ENCODE measurements at places on chromosomes 5 and 9.
A peak's percentile ranks its signal among the peaks of the same experiment; 100 is the strongest.

DNA sequence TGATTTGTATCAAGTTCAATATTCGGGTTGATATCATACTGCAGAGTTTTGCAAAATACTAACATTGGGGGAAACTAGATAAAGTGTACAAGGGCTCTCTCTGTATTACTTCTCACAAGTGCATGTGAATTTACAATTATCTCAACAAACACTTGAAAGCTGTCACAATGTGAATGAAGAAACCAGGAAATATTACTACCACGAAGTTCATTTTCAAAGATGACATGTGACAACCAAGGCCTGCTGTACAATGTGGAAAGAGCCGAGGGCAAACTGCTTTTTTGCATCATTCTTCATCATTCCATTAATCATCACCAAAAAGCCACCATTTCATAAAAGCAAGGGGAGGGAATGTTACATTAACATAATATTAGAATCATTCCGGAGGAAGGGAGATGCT, 310.0 kb downstream of the GLIS3 start:
- no peak for DNase-seq

DNA sequence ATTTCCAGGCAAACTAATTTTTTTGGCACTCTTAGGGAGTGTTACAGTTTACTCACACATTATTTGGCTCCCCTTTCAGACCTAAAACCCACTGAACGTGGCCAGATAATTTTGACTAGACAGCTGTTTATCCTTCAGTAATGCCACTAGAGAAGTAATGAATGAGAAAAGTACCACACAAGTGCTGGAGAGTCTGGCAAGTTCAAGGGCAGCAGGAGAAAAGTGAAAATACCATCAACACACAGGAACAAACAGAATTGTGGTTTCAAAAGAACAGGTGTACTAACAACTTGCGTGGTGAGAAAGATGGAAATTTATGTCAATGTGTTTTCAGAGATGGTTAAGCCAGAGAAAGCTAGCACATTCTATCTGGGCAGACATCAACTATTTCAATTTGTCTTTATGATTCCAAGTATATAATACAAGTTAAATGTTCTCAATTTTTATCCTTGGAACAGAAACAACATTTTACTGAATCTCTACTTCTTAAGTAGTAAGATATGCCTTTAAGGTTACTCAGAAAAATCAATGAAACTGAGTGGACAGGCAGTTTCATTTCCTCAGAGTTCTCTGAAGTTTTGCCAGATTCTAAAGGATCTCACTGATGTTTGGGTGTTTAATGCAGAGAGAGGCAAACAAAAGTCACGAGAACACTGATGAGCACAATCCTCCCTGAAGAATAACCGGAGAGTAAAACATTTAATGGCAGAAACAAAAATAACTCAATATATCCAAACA, 91.0 kb downstream of the ARSB start:
- no peak for DNase-seq

- peak; percentile 18 for DNase-seq
These were observed 285.4 kb downstream of the TMEM232 start for GRCh38 chr5:110441035-110441434.

GRCh38 chr5:56286015-56286884, 53.1 kb upstream of the ANKRD55 start:
- DNase-seq: no peak

- no peak for DNase-seq
These were observed 27.8 kb downstream of the PCDHGC5 start for GRCh38 chr5:141516672-141517025.

DNA sequence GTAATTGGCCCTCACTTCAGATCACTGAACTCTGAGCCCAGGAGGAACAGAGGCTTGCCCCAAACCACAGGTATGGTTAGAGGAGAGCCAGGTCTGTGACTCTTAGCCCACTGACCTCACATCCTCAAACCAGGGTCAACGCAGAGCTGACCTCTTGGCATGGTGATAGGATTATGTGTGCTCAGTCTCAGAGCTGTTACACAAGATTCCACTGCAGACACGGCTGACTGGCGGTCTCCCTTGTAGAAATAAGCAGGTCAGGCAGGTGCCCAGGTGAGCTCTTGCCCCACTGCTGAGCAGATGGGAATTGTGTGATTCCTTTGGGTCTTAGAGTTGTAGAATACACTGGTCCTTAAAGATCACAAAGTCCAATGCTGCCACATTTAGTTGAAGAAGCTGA, 66.0 kb upstream of the PITX1 start:
- DNase-seq: no peak

- no peak for DNase-seq
These were observed 83.2 kb downstream of the CDH18 start for GRCh38 chr5:19904766-19905165.

DNA sequence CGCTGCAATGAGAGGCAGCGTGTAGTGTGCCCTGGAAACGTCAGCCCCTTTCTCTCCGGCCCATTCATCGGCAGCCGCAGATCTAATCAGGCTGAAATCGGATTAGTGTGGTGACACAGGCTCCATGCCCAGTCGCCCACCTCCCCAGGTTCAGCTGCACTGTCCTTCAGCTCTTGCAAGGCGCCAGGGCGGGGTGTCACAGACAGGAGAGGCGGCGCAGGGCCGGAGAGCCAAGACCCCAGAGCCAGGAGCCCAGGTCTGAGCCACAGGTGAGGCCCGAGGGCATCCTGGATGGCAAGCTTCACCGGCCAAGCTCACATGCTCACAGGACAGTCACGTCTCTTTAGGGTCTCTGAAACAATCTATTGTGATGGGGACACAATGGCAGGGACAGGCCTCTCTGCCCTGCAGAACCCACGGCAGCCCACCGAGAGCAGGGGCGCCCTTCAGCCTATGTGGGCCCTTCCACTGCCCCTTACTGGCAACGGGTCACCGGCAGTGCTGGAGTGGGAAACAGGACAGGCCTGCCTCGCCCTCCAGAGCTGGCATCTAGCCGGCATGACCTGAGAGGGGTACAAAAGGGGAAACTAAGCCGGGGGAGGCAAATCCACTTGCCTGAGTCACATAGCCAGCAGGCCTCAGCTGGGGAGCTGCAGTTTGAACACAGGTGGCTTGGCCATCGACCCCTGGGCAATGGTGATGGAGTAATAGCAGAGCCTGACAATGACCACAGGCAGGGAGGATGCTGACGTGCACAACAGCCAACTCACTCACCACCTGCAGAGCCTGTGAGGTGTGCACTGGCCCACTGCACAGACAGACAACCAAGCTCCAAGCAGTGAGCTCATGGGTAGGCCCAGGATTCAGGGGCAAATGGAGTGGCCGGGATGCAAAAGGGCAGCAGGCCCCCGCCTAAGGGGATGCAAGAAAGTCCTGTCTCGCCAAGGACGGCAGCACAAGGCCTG, 48.1 kb downstream of the VAV2 start:
- no peak for DNase-seq

DNA sequence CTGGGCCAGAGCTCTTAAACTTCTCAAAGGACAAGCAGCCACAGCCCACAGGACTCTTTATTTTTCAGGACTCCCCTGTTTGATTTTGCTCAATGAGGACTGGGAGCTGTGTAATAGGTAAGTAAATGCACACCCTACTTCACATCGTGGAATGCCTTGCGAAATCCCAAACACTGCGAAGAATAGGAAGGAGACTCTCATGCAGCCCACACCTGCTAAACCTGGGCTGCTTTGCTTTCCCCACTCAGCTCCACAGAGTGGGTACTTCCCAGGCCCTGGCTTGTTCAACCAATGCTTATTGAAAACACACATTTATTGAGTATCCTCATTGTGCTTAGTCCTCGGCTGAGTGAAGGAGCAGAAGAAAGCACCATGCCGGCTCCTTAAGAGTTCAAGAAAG, 103.3 kb upstream of the FSTL4 start:
- no peak for DNase-seq

GRCh38 chr9:114969269-114969668, 38.9 kb upstream of the TNFSF8 start:
- no peak for DNase-seq

DNA sequence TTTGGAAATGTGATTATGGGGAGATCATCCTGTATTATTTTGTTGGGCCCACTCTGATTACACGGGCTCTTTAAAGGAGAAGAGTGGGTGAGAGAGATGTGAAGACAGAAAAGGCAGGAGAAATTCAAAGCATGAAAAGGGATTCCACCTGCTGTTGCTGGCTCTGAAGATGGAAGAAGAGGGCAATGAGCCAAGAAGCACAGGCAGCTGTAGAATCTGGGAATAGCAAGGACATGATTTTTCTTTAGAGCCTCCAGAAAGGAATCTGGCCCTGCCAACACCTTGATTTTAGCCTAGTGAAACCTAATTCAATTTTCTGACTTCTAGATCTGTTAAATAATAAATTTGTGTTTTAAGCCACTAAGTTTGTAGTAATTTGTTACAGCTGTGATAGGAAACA, 11.3 kb downstream of the C9 start:
- no peak for DNase-seq

DNA sequence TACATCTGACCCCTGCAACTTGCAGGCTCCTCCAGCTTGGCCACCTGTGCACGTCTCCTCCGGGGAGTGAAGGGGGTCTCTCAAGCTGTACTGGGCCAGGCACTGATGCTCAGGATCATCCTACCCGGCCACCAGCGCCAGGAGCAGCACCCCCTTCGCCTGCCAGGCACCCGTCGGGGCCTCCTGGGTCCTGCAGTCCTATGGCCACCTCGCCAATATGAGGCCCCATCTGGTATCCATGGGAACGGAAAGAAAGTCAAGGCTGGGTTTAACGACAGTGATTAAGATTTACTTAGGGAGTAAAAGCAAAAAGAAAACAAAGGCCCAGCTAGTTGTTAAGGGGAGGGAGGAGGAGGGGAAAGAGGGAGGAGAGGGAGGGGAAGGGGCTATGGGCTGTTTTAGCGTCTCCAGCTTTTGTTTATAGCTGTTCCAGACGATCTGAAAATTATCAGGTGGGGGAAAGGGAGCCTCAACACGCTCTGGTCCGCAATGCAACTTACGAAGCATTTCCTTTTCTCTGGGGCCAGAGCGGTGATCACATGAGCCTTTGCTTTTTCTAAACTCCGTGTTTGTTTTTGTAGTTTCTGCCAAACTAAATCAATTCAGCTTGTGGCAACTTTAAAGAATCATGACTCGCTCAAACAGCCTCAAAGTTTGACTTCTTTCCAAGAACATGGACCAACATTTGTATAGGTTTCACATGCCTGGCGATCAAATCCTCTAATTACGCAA, 132.4 kb downstream of the ROR2 start:
- peak; percentile 69 for DNase-seq

DNA sequence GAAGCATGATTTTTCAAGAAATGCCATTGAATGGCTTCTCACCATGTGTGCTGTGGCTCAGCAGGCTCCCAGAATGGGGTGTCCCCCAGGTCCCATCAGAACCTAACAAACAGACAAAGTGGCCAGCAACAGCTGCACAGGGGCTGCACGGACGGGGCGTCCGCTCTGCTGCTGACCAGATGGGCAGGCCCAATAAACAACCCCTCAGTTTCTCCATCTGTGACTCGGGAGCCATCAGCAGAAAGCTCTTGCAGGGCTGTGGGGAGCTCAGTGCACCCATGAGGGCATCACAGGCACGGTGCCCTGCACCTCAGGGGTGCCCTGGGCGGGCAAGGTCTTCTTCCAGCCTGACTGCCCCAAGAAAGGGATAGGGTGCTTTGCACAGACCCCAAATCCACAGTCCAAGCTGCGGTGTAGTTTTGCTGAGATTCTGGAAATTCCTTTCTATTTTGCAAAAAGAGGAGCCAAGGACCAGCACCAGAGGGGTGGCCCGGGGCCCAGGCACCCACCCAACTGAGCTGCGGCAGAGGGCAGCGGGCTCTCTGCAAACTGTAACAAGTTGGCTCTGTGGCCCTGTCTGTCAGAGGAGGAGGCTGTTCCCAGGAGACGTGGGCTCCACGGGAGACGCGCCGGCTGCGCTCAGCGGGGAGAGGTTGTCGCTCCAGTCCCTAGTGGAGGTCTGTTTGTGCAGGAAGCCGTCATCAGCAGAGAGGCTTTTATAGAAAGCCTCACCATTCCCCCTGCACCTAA, 138.7 kb upstream of the PPP1R26 start:
- DNase-seq: no peak

- no peak for DNase-seq
These were observed 182.5 kb upstream of the NR3C1 start for GRCh38 chr5:143585970-143586369.

- DNase-seq: no peak
These were observed 105.0 kb downstream of the DTWD2 start for GRCh38 chr5:118883362-118883761.

DNA sequence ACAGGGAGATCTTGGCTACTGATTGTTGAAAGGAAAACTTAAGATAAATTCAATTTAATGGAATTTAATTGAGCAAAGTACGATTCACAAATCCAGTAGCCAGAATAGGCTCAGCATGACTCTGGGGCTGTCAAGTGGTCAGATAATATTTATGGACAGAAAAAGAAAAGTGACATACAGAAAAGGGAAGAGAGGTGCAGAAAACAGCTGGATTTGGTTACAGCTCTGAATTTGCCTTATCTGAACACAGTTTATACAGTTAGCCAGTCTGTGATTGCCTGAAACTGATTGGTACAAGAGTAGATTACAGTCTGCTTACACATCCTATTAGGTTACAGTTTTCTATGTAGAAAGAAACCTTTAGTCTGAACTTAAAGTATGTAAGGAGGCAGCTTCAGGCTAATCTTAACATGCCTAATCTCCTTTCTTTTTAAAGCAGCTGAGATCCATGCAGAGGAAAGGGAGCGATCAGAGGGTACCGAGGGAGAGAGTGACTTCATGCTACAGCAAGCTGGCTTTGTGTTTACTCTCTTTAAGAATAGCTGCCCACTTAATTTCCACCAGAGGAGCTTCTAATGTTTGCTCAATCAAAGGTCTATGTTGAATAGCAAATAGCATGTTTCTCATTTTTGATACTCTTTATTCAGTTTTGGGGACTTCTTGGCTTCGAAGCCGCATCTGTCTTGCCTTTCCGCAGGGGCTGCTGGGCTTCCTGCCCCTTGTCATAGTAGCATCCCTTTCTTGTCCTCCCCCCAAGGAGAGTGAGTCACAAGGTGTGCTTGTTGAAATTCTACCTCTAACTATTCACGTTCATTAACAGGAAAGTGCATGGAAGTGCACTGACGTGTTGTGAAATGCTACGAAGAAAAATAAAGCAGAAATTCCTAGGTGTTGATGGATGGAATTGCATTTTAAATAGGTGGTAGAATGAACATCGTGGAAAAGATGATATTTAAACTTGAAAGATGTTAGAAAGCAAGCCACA, 761.2 kb downstream of the TAF11L14 start:
- DNase-seq: no peak

- no peak for DNase-seq
These were observed 3.3 kb upstream of the ASTN2 start for GRCh38 chr9:117418111-117418510.

DNA sequence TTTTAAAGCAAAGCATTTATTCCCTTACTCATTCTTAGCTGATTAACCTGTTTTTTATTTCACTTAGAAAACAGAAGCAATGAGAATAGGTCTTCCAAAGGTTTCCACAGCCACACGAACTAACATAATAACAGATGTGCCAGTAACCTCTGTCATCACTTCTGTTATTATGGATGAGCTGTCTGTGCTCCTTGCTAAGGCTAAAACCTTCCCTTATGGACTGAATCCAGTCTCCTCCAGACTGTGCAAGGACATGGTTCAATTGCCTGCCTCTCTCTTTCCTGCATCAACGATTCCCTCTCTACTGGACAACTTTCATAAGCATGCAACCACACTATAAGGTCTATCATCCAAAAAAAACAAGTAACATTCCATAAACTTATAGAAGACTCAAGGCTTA, 1446.2 kb downstream of the MAT2B start:
- no peak for DNase-seq

GRCh38 chr5:160787240-160787639, 64.8 kb downstream of the ATP10B start:
- no peak for DNase-seq

Data from smooth muscle cell of the brain vasculature (primary cell).